ENCODE measurements at places on chromosomes 11 and 22.

- no peak for DNase-seq
These were observed 21.6 kb upstream of the BBOX1 start for GRCh38 chr11:27018902-27019529.

DNA sequence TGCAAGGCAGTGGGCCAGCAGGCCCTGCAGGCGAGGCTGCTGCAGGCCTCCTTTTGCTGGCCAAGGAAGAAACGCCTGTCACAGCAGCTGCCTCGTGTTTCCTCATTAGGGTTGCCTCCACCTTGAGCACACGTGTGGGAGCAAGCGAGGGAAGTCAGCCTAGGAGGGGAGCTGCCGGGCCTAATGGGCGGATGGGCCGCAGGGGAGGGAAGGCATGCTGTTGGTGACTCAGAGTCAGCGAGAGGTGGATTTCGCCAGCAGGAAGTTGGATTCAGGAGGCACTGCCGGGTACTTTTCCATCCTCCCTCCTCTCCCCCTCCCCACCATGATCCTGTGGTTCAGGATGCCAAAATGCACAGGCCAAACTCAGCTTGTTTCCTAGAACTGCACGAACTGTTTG lies 498.7 kb downstream of the METTL15 start:
- peak; percentile 51 for DNase-seq

- DNase-seq = no peak
These were observed 10.4 kb upstream of the APOBEC3B start for GRCh38 chr22:38971791-38972190.

GRCh38 chr22:30877662-30878515 lies 90.7 kb downstream of the MORC2 start:
- no peak for DNase-seq

GRCh38 chr11:100232006-100232405 lies 455.1 kb upstream of the ARHGAP42 start:
- DNase-seq = no peak

- DNase-seq = no peak
These were observed 37.2 kb upstream of the GRAMD1B start for GRCh38 chr11:123392844-123393243.

Measured in epithelial cell of esophagus (primary cell).